SK-N-SH (cell line): ENCODE measurements at places on chromosomes 5 and 9. TPM values are rescaled to one million over a fixed set of nuclear protein-coding genes. Genes with fewer than 3 reads are reported as not detected.

DNA sequence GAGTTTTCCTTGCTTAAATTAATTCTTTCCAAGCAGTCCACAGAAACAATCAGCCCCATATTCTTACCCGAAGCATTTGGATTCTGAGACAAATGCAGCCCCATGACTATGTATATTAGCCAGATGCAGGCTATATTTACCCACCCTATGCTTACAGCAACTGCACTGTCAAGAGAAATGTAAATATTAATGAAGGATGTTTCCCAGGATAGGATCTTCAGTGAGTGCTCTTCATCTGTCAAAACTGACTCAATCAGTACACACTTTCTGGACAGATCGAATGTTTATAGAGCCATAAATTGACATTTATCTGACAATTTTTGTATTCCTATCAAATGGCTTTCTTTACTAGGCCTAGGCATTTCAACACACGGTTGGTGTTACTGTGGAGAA is 725.3 kb upstream of the SEMA6A start:
- no peak overlapping the region for H3K27ac ChIP-seq
- H3K27me3 ChIP-seq = no peaks in the 10 kb centered on the region
- no peaks in the 10 kb centered on the region; the same call in 1 of the 2 replicates for H3K4me1 ChIP-seq
- no peak for DNase-seq
- H3K36me3 ChIP-seq = no peaks in the 10 kb centered on the region

The PLEKHG4B gene
- 0.18 and 0.21 TPM in 2 replicates for polyA plus RNA-seq

DNA sequence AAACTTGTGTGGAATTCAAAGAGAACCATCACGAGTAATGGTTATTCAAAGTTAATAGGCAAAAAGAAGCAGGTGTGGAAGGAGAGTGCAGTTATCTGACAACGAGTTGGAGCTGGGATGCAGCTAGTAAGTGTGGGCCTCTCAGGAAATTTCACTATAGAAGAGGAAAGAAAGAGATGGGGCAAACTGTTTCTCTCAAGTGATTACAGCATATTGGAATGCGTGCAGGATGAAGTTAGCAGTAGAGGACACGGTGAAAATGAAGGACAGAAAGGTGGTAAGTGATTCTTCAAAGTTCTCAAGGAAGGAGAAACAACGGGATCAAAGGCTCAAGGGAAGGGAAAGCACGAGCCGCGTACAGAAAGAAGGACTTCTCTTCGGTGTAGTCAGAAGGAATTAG is 84.0 kb downstream of the ADAMTS12 start:
- DNase-seq = no peak
- H3K36me3 ChIP-seq = no peaks in the 10 kb centered on the region
- peak overlapping the region; percentile 24; the same call in 1 of the 2 replicates for H3K27ac ChIP-seq

- no peak for DNase-seq
- H3K27me3 ChIP-seq = peaks cover 6% of the 10 kb centered on the region; the same call in 1 of the 2 replicates
- no peaks in the 10 kb centered on the region for H3K36me3 ChIP-seq
Measured at GRCh38 chr9:114559830-114560513, 27.6 kb upstream of the ATP6V1G1 start.

The NDST1 gene
- polyA plus RNA-seq = 29.2 and 33.8 TPM in 2 replicates

The UNC13B gene
- polyA plus RNA-seq = 8.1 and 9.8 TPM in 2 replicates

DNA sequence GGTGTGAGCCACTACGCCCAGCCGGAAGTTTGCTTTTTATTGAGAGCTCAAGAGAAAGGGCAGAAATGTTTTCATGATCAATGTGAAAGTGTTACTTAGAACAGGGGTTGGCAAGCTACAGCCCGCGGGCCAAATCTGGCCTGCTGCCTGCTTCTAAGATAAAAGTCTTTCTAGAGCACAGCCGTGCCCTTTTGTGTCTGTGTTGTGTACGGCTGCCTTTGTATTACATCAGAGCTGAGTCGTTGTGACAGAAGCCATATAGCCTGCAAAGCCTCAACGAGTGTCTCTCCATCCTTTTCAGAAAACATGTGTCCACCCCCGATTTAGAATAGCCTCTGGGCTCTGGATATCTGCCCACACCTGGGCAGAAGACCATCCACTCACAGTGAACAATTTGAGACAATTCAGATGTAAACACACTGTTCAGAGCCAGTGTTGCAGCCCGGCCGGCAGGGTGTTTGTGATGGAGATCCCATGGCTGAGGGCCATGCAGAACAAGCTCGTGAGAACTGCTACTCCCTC is 28.8 kb downstream of the AK8 start:
- peak overlapping the region; percentile 88 for H3K27ac ChIP-seq
- H3K4me3 ChIP-seq = no peak overlapping the region
- H3K27me3 ChIP-seq = no peaks in the 10 kb centered on the region
- DNase-seq = peak; percentile 81
- peaks cover 40% of the 10 kb centered on the region; the same call in 1 of the 2 replicates for H3K4me1 ChIP-seq
- H3K36me3 ChIP-seq = no peaks in the 10 kb centered on the region

DNA sequence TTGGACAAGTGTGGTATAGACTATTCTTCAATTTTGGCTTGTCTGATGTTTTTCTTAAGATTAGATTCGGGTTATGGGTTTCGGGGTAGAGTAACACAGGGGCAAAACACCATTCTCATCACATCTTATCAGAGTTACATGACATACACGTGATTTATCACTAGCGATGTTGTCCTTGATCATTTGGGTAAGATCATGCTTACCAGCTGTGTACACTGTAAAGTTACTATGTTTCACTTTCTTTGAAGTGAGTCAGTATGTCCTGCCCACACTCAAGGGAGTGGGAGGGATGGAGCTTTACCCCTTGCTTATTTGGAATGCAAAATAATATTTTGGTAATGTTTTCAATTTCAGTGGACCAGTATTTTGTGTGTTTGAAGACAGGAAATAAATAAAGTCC is 101.8 kb upstream of the TAF11L2 start:
- peaks cover 5% of the 10 kb centered on the region; the same call in 1 of the 2 replicates for H3K4me1 ChIP-seq
- DNase-seq = no peak
- no peak overlapping the region for H3K27ac ChIP-seq
- no peaks in the 10 kb centered on the region for H3K36me3 ChIP-seq
- H3K27me3 ChIP-seq = no peaks in the 10 kb centered on the region; the same call in 1 of the 2 replicates

The PCDHB7 gene
- 1.5 and 1.7 TPM in 2 replicates for polyA plus RNA-seq

- H3K36me3 ChIP-seq = no peaks in the 10 kb centered on the region
- no peak overlapping the region for H3K27ac ChIP-seq
- no peak overlapping the region for H3K4me3 ChIP-seq
- DNase-seq = no peak
Measured at GRCh38 chr5:87243161-87243844, 24.4 kb upstream of the RASA1 start.

DNA sequence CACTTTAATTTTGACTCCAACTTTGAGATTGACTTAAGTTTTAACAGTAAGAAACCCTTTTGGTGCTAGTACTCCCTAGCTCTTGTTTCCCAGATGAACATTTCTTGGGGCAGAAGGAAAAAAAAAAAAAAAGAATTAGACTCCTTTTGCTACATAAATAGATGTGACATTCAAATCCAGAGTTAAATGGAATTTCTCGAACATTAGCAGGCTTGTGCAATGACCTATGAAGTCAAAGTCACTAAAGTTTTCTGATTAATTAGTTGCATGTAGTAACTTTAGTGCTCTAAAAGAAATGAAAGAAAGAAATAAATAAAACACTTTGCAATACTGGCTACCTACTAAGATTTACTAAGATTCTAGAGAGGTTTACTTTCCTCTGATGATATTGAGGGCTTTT is 106.8 kb downstream of the TMEM174 start:
- peaks cover 14% of the 10 kb centered on the region for H3K4me1 ChIP-seq
- H3K4me3 ChIP-seq = no peak overlapping the region
- DNase-seq = no peak
- no peak overlapping the region for H3K27ac ChIP-seq
- H3K27me3 ChIP-seq = no peaks in the 10 kb centered on the region

The EGFL7 gene
- polyA plus RNA-seq = 39.8 and 43.0 TPM in 2 replicates

DNA sequence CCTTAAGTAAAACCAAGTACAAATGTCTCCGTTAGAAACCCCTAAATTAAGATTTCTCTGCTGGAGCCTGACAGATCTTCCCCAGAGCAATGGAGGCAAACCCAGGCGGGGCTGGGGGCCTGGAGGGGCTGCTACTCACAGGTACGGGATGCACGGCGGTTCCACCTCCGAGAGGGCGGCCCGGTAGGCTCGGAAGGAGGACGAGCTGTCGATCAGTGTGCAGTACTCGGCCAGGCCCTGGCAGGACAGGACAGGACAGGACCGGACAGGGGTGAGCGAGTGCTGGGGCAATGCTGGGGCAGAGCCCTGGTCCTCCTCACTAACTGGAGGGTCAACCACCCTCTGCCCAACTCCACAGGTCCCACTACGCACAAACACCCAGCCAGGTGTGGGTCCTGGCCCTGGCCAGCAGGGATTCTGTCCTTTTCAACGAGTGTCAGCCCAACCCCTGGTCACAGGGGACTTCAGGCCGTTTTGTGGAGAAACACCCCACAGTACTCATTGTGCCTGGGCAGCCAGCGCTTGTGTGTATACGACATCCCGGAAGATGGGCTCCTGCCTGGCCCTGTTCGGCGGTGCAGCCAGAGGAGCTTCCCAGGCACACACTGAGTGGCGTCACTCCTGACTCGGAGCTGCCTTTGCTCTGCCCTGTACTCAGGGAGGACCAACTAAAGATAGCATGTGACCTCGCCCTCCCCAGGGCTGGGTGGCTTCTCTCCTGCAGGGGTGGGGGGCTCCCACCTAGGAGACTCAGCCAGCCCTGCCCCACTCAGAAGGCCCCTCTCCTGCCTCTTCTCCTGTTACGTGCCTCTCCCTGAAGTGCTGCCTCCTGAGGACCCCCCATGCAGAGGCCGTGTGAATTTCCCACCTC is 37.4 kb downstream of the PRRT1B start:
- no peak for DNase-seq
- no peaks in the 10 kb centered on the region for H3K4me1 ChIP-seq
- no peaks in the 10 kb centered on the region for H3K27me3 ChIP-seq
- peaks cover 39% of the 10 kb centered on the region; the same call in 1 of the 2 replicates for H3K36me3 ChIP-seq

GRCh38 chr5:139637438-139638089 is 10.6 kb upstream of the CXXC5 start:
- H3K27ac ChIP-seq = peak overlapping the region; percentile 83
- peak; percentile 96 for DNase-seq
- peaks cover 64% of the 10 kb centered on the region for H3K4me1 ChIP-seq
- H3K4me3 ChIP-seq = peak overlapping the region; percentile 42
- no peaks in the 10 kb centered on the region for H3K27me3 ChIP-seq

The SH3RF2 gene
- 0.87 and 0.93 TPM in 2 replicates for polyA plus RNA-seq

DNA sequence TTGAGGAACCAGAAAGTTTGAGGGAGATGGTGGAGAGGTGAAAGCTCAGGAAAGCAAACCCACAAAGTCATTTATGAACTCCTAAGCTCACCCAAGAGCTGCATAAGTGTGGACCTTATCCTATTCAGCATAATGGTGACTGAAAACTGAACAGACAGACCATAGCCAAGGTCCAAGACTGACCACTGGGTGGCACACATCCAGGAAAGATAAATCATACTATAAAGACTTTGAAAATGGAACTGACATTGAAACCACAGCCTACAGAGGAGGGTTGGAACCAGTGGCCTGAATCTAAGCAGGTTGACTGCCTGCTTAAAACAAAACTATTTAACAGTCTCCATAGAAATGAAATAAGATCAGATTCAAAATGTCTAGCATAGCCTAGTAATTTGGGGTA is 121.0 kb upstream of the RGS7BP start:
- H3K4me3 ChIP-seq = no peak overlapping the region
- no peak overlapping the region for H3K27ac ChIP-seq
- H3K4me1 ChIP-seq = no peaks in the 10 kb centered on the region
- H3K36me3 ChIP-seq = no peaks in the 10 kb centered on the region
- H3K27me3 ChIP-seq = no peaks in the 10 kb centered on the region; the same call in 1 of the 2 replicates

The AFAP1L1 gene
- polyA plus RNA-seq = 0.82 and 0.89 TPM in 2 replicates
